ENCODE measurements at places on chromosomes 12 and 14.

GRCh38 chr12:42475106-42475505 is 114.4 kb downstream of the PRICKLE1 start:
- no peak overlapping the region for H3K27ac ChIP-seq
- H3K36me3 ChIP-seq = no peaks in the 10 kb centered on the region
- no peak overlapping the region for H3K4me3 ChIP-seq

DNA sequence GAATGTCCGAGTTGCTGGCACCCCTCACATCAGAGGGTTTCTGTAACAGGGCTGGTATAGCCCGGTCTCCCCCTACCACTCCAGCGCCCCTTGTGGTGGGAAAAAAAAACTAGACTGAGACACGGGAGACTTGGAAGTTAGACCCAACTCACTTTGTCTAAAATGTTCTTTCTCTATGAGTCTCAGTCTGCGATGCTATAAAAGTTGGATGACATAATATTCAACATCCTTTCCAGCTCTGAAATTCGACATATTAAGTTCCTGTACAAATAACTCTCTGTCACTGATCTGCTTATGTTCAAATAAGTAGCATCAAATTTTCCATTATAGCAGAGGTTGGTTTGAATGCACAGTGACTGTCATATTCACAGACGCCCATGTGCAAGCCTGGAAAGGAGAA is 25.7 kb upstream of the TC2N start:
- no peaks in the 10 kb centered on the region for H3K27me3 ChIP-seq
- H3K36me3 ChIP-seq = peaks cover 13% of the 10 kb centered on the region
- DNase-seq = no peak
- H3K27ac ChIP-seq = no peak overlapping the region

GRCh38 chr14:68418174-68419118 is 374.4 kb downstream of the ZFP36L1 start:
- H3K36me3 ChIP-seq = no peaks in the 10 kb centered on the region
- no peak overlapping the region for H3K4me3 ChIP-seq
- H3K27me3 ChIP-seq = no peaks in the 10 kb centered on the region
- DNase-seq = no peak
- H3K4me1 ChIP-seq = 0 out of 2 replicates have a peak, but pooled peaks cover under 1% of the 10 kb centered on the region

DNA sequence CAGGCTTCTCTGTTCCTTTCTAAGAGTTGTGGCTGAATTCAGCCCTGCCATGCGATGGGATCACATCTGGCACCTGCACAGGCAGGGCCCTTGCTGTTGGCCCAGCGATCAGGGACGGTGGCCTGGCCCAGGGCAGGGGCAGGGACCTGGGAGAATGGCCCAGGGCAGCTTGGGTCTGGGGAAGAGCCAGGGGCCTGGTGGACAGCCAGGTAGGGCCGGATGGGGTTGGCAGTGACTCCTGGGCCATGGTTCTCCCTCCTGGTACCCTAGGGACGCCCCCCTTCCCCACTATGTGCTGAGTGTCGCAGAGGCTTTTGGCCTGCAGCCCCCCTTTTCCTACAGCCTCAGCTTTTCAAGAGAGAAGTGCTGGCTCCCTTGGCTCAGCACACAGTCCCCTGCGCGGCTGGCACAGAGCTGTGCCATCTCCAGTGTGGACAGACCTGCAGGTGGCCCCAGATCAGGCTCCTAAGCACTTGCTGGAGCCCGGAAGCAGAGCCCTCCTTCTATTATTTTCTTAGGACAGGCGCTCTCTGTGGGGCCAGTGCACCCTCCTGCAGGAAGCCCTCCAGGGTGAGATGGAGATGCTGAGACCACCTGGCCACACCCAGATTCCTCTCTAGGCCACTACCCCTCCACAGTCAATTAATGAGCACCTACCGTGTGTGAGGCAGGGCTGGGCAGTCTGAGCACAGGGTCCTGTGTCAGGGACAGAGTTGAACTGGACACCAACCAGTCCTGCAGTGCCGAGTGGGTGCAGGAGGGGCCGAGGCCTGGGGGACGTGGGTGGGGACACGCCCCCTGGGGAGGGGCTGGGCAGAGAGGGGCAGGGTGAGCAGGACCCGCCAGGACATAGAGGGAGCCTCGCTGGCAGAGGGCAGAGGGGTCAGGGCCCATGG is 267.6 kb downstream of the ADGRD1 start:
- H3K27ac ChIP-seq = no peak overlapping the region

DNA sequence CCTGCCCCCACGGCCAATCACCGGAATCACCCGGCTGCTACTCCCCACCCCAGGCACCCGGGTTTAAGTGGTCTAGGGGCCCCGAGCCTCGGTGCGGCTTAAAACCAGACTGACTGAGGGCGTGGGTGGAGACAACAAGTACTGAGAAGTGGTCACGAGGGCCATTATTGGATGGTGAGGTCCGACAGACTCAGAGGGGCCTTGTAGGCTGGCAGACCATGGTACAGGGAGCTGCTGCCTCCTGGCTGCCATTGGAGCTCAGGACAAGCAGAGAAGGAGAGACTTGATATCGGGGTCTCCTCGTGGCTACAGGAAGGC is 54.1 kb downstream of the FBRSL1 start:
- H3K4me3 ChIP-seq = no peak overlapping the region
- peaks cover 2% of the 10 kb centered on the region for H3K27me3 ChIP-seq
- DNase-seq = no peak

DNA sequence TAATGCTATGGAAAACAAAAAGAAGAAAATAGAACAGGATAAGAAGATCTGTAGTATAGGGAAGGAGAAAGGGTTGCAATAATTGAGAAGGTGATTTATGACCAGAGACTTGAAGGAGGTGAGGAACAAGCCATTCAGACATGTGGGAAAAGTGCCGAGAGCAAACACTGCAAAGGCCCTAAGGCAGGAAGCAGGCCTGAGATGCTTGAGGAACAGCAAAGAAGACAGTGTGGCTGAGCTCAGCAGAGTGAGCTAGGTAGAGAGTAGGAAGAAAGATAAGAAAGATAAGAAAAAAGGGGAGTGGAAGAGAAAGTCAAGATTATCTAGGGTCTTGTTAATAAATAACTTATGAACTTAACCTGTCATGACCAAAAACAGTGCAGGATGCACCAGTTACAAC is 671.8 kb downstream of the RPS29 start:
- no peaks in the 10 kb centered on the region for H3K4me1 ChIP-seq
- H3K27me3 ChIP-seq = no peaks in the 10 kb centered on the region
- no peaks in the 10 kb centered on the region for H3K36me3 ChIP-seq
- no peak overlapping the region for H3K27ac ChIP-seq
- no peak for DNase-seq

DNA sequence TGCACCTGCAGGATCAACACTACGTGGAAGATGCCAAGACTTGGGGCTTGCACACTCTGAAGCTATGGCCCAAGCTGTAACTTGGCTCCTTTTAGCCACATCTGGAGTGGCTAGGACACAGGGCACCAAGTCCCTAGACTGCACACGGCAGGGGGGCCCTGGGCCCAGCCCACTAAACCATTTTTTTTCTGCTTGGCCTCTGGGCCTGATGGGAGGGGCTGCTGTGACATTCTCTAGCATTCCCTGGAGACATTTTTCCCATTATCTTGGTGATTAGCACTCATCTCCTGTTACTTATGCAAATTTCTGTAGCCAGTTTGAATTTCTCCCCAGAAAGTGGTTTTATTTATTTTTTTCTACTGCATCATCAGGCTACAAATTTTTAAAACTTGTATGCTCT is 1080.7 kb downstream of the LRFN5 start:
- no peaks in the 10 kb centered on the region for H3K27me3 ChIP-seq
- no peak for DNase-seq
- no peak overlapping the region for H3K27ac ChIP-seq

DNA sequence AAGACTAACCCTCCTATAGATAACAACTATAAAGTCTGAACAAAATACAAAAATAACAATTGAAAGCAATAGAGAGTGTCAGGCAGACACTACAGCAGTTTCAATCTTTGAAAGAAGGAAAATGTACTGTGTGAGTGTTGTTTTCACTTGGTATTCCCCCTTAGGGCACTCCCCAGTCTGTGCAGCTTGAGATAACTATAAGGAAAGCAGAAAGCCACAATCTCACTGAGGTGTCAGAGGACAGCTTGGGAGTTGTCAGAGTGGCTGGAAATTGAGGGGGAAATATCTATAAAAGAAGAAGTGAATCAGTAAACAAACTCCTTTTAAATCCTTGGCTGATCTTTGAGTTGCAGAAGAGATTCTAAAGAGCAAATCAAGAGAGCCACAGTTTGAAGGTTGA is 364.8 kb downstream of the NELL2 start:
- H3K4me3 ChIP-seq = no peak overlapping the region
- no peaks in the 10 kb centered on the region for H3K36me3 ChIP-seq
- H3K27me3 ChIP-seq = no peaks in the 10 kb centered on the region
- no peak for DNase-seq

DNA sequence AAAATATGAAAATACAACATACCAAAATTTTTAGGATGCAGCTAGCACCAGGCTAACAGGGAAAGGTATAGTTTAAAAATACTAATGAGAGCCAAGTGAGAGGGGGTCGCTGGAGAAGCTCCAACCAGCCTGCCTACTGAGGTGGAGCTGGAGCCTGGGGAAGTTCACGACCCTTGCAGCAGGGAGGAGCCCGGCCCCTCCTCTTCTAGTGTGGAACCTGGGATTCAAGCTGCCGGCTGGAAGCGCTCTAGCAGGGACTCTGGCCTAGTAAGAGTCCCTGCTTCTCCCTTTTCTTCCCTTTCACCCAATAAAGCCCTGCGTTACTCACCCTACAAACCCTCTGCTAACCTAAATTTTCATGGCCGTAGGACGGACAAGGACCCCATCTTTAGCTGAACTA is 5.0 kb upstream of the KCNK13 start:
- no peak for DNase-seq
- H3K36me3 ChIP-seq = no peaks in the 10 kb centered on the region
- H3K27ac ChIP-seq = no peak overlapping the region
- no peaks in the 10 kb centered on the region for H3K4me1 ChIP-seq
- no peak overlapping the region for H3K4me3 ChIP-seq

GRCh38 chr12:90327793-90328743 is 619.4 kb upstream of the ATP2B1 start:
- no peak for DNase-seq
- no peaks in the 10 kb centered on the region for H3K4me1 ChIP-seq
- no peaks in the 10 kb centered on the region for H3K36me3 ChIP-seq
- H3K27me3 ChIP-seq = no peaks in the 10 kb centered on the region

DNA sequence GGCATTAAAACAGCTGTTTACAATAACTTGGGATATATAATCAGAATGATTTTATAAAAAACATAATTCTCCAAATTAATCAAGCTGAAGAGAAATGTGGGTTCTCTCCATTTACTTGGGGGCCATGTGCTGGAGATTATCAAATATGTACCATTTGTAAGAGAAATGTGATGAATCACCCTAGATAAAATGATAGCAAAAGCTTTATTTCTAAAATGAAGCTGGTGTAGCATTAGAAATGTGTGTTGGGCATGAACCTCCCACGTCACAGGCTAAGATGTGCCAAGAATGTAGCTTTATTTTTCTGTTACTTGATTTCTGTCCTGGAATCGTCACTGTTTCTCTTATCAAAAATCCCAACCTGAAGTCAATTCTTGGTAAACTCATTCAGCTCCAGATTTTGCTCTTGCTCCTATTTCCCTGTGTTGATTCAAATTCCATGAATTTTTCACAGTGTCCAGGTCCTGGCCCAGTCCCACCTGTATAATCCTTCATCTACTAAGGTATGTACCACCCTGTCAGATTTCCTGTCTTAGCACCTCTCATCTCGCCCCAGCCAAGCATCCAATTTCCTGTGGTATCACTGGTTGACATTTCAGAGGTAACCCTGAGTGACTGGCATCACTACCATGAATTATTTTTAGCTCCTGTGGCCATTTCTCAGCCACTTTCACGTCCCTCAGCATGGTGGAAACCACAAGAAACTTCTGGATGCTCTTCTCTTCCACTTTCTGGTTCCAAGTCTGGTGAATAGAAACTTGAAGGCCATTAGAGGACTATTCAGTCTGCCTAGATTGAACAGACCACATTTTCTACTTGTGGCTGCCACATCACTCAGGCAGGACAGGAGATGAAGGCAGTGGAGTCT is 103.6 kb upstream of the FLRT2 start:
- peaks cover 7% of the 10 kb centered on the region for H3K36me3 ChIP-seq
- peaks cover 30% of the 10 kb centered on the region for H3K4me1 ChIP-seq
- DNase-seq = no peak
- H3K4me3 ChIP-seq = no peak overlapping the region

DNA sequence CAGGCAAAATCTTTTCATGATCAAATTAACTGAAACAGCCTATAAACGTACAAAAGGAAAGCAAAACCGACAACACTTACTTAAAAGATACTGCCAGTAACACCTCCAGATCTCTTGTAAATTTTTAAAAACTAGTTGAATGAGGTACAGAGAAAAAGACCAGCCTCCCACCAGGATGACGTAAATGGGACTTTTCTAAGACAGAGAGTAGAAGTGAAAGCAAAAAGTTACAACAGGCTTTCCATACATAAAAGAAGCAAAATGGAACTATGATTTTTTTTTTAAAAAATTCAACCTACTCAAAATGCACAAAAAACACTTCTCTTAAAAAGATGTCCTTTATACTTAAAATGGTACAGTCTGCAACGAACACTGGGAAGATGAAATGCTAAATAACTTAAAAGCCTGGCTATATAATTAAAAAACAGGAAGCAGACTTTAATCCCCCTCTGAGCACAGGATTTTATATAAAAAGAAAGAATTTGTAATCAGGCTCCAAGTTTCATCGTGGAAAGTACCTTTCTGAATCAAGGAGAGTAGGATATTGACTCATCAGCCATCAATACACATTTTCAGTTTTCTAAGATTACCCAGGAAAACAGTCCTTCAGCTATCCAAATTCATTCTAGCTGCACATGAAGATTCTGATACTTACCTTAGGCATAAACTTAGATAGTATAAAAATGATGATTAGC is 14.2 kb upstream of the MYO1A start:
- no peak overlapping the region for H3K4me3 ChIP-seq
- H3K4me1 ChIP-seq = peaks cover 4% of the 10 kb centered on the region
- no peaks in the 10 kb centered on the region for H3K36me3 ChIP-seq
- H3K27me3 ChIP-seq = peaks cover 1% of the 10 kb centered on the region

- H3K27me3 ChIP-seq = peaks cover 7% of the 10 kb centered on the region
- DNase-seq = no peak
- H3K4me3 ChIP-seq = no peak overlapping the region
- peaks cover 14% of the 10 kb centered on the region for H3K36me3 ChIP-seq
- peaks cover 38% of the 10 kb centered on the region for H3K4me1 ChIP-seq
These were observed 100.7 kb downstream of the SCARB1 start for GRCh38 chr12:124762791-124763593.

GRCh38 chr12:25155022-25155576 is 39.9 kb downstream of the DNAI7 start:
- peak overlapping the region; percentile 67 for H3K27ac ChIP-seq
- no peaks in the 10 kb centered on the region for H3K27me3 ChIP-seq
- H3K36me3 ChIP-seq = no peaks in the 10 kb centered on the region
- DNase-seq = peak; percentile 55

DNA sequence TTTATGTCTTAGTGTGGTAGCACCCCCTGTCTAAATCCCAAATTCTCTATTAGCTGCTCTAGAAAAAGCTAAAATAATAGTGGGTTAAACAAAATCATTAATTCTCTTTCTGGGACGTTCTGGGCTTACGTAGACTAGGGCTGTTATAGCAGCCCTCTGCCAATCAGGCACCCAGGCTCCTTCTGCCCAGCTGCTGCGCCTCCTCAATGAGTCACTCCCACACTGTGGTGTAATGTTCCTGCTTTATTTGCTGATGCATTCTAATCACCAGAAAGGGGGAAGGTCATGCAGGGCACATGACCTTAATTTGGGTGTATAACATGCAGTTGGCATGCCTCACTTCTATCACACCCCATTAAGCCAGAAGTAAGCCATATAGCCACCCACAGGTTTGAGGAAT is 294.5 kb downstream of the GALC start:
- no peaks in the 10 kb centered on the region for H3K4me1 ChIP-seq
- H3K27ac ChIP-seq = no peak overlapping the region
- DNase-seq = no peak
- no peaks in the 10 kb centered on the region for H3K27me3 ChIP-seq
- H3K4me3 ChIP-seq = no peak overlapping the region

All from HFFc6 (cell line).